ENCODE measurements at places on chromosomes 5 and 9. TPM values are rescaled to one million over a fixed set of nuclear protein-coding genes. Genes with fewer than 3 reads are reported as not detected.

ORM2 gene
- not detected for total RNA-seq

FST gene
- total RNA-seq: 29.1 TPM

ZNF462 gene
- total RNA-seq: 14.0 TPM

BAAT gene
- total RNA-seq: not detected

CCNI2 gene
- total RNA-seq: not detected

HMCN2 gene
- 0.09 TPM for total RNA-seq

LCN10 gene
- total RNA-seq: not detected

BRINP1 gene
- not detected for total RNA-seq

GDF9 gene
- under 0.01 TPM for total RNA-seq

TMEM174 gene
- not detected for total RNA-seq

GPR150 gene
- 0.32 TPM for total RNA-seq

JAKMIP2 gene
- total RNA-seq: 1.3 TPM

DNAH5 gene
- 0.47 TPM for total RNA-seq

IL33 gene
- total RNA-seq: 83.6 TPM

PRSS3 gene
- total RNA-seq: 47.3 TPM

PCDHGA9 gene
- 3.8 TPM for total RNA-seq

NUTM2F gene
- not detected for total RNA-seq

MRPS27 gene
- 54.5 TPM for total RNA-seq

NEUROG1 gene
- total RNA-seq: not detected

ORM1 gene
- not detected for total RNA-seq

TTLL11 gene
- 2.5 TPM for total RNA-seq

PCDHB16 gene
- 2.1 TPM for total RNA-seq

FOXD4L4 gene
- 0.32 TPM for total RNA-seq

IGFBPL1 gene
- not detected for total RNA-seq

TRIM7 gene
- total RNA-seq: 3.0 TPM

NR2F1-AS1 gene
- 35.8 TPM for total RNA-seq

MARVELD2 gene
- 0.16 TPM for total RNA-seq

SHOC1 gene
- total RNA-seq: not detected

LRRC70 gene
- total RNA-seq: 0.79 TPM

RAI14 gene
- 56.6 TPM for total RNA-seq

FBP2 gene
- total RNA-seq: not detected

HMMR gene
- 0.86 TPM for total RNA-seq

TRPM3 gene
- total RNA-seq: 0.32 TPM

PCDHA9 gene
- 0.16 TPM for total RNA-seq

DOLK gene
- total RNA-seq: 28.4 TPM

FOXD4 gene
- 0.16 TPM for total RNA-seq

DRD1 gene
- not detected for total RNA-seq
